Osteocyte (in vitro differentiated cells): ENCODE measurements at places on chromosomes 7 and 10. TPM values are rescaled to one million over a fixed set of nuclear protein-coding genes. Genes with fewer than 3 reads are reported as not detected.

GRCh38 chr7:43377196-43377960 is 205.5 kb upstream of the STK17A start:
- no peak overlapping the region for H3K4me3 ChIP-seq
- DNase-seq, result no peak
- no peaks in the 10 kb centered on the region for H3K4me1 ChIP-seq
- no peaks in the 10 kb centered on the region for H3K36me3 ChIP-seq

DNA sequence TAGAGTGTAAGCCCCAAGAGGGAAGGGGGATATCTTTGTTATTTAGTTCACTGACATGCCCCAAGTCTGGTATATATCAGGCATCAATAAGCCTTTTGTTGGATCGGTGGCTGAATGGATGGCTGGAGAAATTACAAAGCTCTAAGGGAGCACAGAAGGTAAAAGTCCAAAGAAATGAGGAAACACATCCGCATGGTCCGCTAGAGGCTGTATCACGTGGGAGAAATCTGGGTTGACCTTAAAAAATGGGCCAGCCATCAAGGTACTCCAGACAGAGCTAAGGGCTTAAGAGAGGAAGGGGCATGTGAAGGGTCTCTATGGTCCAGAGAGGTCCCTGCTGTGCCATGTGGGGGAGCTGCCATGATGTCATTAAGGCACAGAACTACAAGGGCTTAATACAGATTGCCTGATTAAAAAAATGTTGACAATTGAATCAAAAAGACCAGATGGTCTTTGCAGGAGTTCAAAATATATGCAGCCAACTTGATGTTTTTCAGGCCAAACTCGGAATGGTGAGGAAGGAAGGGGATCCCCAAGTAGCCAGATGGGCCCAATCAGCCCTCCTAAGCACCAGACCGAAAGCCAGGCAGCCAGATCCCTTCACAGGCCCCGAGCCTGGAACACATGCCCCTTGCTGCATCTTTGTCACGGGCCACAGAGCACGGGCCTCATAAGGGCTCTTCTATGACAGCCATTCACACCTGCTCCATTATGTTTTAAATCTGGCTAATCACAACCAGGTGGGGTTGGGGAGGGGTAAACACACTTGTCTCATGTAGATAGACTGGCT is 31.9 kb downstream of the SCRN1 start:
- peak overlapping the region; percentile 58 for H3K27ac ChIP-seq
- H3K4me1 ChIP-seq, result peaks cover 1% of the 10 kb centered on the region
- H3K4me3 ChIP-seq, result no peak overlapping the region

NEUROG3 gene
- total RNA-seq, result not detected in 2 replicates

DNA sequence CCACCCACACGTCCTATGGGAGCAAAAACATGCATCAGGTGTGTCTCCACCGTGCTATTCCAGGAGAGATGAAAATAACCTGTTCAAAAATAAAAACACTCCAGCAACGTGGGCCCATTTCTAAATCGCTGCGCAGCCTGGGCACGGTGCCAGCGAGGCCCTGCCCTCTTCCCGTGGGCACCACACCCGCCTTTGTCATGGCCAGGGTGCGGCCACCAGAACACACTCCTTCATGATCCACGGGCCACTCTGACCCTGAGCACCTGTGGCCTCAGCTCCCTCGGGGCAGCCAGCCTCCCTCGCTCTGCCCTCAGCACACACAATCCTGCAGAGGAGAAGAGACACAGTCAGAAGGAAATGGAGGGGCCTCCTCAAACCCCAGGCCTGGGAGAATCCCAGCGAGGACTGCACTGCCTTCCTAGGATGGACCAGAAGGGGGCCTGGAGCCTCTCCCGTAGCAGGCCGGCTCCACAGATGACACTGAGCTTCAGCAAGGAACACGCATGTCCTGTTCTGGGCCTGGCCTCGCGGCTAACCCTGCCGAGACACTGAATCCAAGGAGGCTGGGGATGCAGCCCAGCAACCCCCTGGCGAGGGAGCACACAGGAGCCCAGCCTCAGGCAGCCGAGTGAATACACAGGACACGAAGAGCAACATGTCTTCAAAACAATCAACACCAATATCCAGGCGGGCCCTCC is 169.0 kb downstream of the MAD1L1 start:
- no peak overlapping the region for H3K27ac ChIP-seq
- H3K4me3 ChIP-seq, result no peak overlapping the region
- no peak for DNase-seq
- no peaks in the 10 kb centered on the region for H3K27me3 ChIP-seq

DNA sequence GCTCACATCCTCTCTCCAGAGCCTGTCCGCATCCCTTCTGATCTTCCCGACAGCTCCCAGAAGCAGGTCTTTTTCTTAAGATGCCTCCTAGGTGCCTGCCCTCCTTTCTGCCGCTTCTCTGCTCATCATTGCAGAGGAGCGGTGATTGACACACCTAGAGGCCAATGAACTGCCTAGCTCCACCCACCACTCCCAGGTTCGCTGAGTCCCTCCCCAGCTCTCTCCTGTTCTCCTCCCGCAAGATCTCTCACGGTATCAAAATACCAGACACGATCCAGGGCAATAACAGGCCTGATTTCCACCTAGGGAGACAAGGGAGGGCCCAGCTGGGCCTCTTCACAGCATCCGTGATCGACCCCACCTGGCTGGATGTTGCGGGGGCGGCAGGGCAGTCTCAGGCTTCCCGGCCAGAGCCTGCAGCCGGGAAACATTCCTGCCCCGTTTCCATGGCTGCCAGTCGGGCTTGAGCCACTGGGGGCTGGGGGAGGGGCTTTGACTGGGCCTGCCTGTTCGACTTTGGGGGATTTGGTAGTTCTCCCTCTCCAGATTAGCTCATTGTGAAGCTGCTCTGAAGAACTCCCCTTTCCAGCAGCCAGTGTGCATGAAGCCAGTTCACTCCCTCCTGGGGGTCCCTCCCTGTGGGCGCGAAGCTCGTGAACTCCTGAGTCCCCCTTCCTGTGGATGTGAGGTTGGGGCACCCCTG is 373.5 kb downstream of the RPS24 start:
- no peak for DNase-seq
- H3K27ac ChIP-seq, result no peak overlapping the region
- peaks cover 31% of the 10 kb centered on the region for H3K27me3 ChIP-seq
- peaks cover 13% of the 10 kb centered on the region for H3K4me1 ChIP-seq
- peak overlapping the region; percentile 52 for H3K4me3 ChIP-seq

DNA sequence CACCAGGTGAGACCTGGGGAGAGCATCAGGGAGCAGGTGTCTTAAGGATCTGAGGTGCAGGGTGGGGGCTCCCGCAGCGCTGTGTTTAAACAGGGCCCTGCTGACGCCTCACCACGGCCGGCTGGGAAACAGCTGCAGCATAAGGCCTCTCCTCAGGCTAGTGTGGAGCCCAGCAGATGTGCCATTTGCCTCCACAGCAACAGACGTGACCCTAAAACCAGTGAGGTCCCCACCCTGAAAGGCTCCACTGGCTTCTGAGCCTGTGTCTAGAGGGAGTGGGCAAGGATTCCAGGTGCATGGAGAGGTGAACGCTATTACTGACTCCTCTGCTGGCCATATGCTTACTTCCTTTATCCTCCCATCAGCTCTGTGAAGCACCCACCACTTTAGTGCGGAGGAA is 47.8 kb downstream of the SYPL1 start:
- no peaks in the 10 kb centered on the region for H3K36me3 ChIP-seq
- H3K4me3 ChIP-seq, result no peak overlapping the region
- H3K27ac ChIP-seq, result no peak overlapping the region
- H3K27me3 ChIP-seq, result no peaks in the 10 kb centered on the region
- no peak for DNase-seq

CCDC136 gene
- 10.8 and 13.3 TPM in 2 replicates for total RNA-seq

DNA sequence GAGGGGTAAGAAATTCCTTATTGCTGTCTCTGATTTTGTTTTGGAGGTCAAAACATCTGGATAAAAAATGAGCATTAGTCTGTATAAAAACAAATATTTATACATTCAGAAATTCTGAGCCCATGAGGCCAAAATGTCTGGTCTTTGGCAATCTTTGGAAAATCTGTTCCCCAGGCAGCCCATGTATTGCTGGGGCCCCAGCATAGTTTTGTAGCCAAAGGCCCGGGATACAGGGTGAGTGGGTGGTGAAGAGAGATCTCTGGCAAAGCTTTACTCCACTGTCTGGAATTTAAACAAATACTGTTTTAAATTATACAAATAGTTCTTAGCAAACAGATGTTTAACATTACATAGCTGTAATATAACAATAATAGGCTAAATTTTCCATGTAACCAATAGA is 134.7 kb upstream of the GALNT17 start:
- no peaks in the 10 kb centered on the region for H3K36me3 ChIP-seq
- no peaks in the 10 kb centered on the region for H3K4me1 ChIP-seq
- H3K4me3 ChIP-seq, result no peak overlapping the region
- H3K27ac ChIP-seq, result no peak overlapping the region

DNA sequence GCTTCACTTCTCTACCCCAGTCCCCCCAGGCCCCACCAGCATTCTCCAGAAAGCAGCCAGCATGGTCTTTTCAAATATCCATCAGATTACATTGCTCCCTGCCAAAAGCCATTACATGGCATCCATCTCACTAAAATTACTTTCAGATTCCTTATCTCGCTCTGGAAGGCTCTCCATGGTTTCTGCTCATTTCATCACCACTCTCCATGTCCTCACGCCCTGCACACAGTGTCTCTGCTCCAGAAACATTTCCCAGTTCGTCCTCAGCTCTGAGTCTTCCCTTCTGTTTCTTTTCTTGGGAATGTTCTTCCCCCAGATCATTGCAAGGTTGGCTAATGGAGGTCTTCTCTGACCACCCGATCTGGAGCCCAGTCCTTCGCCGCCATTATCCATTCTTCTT is 499.1 kb downstream of the KCNMA1 start:
- H3K36me3 ChIP-seq, result peaks cover 2% of the 10 kb centered on the region
- H3K4me1 ChIP-seq, result peaks cover 75% of the 10 kb centered on the region
- H3K27ac ChIP-seq, result peak overlapping the region; percentile 86

HYAL4 gene
- total RNA-seq, result not detected in 2 replicates

LZTS2 gene
- total RNA-seq, result 69.9 and 72.1 TPM in 2 replicates

- DNase-seq, result no peak
- H3K27me3 ChIP-seq, result peaks cover 12% of the 10 kb centered on the region
- no peak overlapping the region for H3K4me3 ChIP-seq
- peaks cover 15% of the 10 kb centered on the region for H3K4me1 ChIP-seq
- H3K36me3 ChIP-seq, result no peaks in the 10 kb centered on the region
These were observed 30.6 kb downstream of the MYL10 start for GRCh38 chr7:101598422-101598985.

PANK1 gene
- total RNA-seq, result 6.6 and 7.4 TPM in 2 replicates

DNA sequence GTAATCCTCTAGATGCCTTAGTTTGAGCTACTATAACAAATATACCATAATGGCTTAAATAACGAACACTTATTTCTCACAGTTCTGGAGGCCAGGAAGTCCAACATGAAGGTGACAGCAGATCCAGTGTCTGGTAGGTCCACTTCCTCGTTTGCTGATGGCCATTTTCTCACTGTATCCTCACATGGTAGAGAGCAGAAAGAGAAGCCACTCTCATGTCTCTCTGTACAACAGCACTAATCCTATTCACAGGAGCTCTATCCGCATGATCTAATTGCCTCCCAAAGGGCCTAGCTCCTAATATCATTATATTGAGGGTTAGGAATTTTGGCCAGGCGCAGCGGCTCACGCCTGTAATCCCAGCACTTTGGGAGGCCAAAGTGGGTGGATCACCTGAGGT is 10.2 kb downstream of the HIBADH start:
- DNase-seq, result no peak
- no peak overlapping the region for H3K4me3 ChIP-seq
- H3K36me3 ChIP-seq, result peaks cover 20% of the 10 kb centered on the region
- no peak overlapping the region for H3K27ac ChIP-seq

DNA sequence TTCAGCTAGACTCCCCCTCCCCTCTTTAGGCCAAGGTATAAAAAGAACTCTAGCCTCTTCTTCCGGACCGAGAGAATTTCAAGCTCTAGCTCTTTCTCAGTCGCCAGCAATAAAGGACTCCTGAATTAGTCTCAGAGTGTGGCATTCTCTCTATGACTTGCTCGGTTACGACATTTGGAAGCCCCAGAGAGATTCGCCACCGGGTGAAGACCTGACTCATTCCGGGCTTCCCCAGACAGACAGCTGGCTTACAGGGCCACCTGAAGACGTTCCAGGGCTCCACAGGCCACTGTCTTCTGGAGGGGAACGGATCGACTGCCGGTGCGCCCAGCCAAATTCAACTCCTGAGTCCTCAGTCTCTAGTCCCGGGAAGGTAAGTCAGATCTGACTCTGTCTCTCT is at the start of gene AKR1B15:
AKR1B15 (plus strand) TSS at position 234 of the 400 bp plus-strand sequence. CDS start 15,510 bp downstream, outside the sequence.
- H3K27ac ChIP-seq, result no peak within 1 kb of the TSS
- no peak for DNase-seq
- no peaks in the 10 kb centered on the region for H3K36me3 ChIP-seq
- peaks cover 26% of the 10 kb centered on the region for H3K4me1 ChIP-seq
- peaks cover 28% of the 10 kb centered on the region for H3K27me3 ChIP-seq

DNA sequence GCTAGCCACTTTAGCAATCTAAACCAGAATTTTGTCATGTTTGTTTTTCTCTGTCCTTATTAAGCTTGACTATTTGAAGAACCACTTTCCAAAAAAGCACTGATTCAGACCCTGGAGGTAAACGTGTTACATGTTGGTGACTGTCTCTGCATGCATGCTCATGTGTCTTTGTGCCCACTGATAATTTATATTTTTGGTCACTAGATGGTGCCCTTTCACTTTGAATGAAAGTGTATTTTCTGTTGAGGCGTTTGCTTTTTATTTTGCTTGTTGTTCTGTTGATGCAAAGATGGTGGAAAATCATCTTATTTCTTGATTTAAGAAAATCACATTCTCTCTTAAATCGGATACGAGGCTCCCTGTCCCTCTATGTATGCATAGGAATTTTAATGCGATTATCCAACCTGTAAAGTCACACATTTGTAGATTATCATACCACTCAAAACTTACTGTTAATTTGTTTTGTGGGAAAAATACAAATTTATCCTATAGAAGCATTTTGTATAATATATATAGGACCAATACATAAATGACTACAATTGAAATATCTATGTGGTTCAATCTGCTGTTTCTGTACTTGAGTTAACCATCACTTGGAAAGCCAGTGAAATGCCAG is 269.3 kb downstream of the BICC1 start:
- DNase-seq, result no peak
- H3K27ac ChIP-seq, result no peak overlapping the region
- no peak overlapping the region for H3K4me3 ChIP-seq
- H3K36me3 ChIP-seq, result peaks cover 4% of the 10 kb centered on the region
- H3K27me3 ChIP-seq, result no peaks in the 10 kb centered on the region

DNA sequence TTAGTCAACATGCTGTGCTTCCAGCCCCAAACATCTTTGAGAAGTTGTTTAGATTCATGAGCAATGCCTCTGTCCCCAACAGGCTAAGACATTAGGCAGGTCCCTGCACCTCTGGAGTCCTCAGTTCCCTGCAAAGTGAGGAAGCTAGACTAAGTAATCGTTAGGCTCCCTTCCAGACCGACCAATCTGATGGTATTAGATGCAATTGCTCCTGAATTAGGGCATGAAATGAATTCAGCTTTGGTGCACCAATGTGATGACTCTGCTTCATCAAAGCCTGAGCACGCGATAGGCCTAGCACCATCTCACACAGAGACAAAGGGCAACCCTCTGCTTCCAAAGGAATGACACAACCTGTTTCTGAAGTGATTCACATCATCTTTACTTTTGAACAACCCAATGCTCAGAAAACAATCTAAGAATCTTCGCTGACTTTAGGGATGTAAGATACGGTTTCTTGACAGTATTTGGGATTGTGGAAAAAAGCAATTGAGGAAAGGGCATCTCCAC is 723 bp upstream of the TES start:
- H3K27me3 ChIP-seq, result no peaks in the 10 kb centered on the region
- no peak for DNase-seq
- H3K4me1 ChIP-seq, result peaks cover 36% of the 10 kb centered on the region
- H3K4me3 ChIP-seq, result peak overlapping the region; percentile 95
- H3K27ac ChIP-seq, result peak overlapping the region; percentile 44
- H3K36me3 ChIP-seq, result peaks cover 3% of the 10 kb centered on the region

NSUN6 gene
- 7.3 and 8.3 TPM in 2 replicates for total RNA-seq

OR2A5 gene
- total RNA-seq, result not detected in 2 replicates

GRCh38 chr10:50461834-50462233 is 161.9 kb downstream of the SGMS1 start:
- no peak for DNase-seq
- peaks cover 5% of the 10 kb centered on the region for H3K4me1 ChIP-seq
- peaks cover 13% of the 10 kb centered on the region for H3K36me3 ChIP-seq
- no peak overlapping the region for H3K4me3 ChIP-seq
- no peaks in the 10 kb centered on the region for H3K27me3 ChIP-seq
